ENCODE measurements at places on chromosomes 2 and 18.

GRCh38 chr2:225841314-225841713, 441.8 kb downstream of the NYAP2 start:
- no peak for DNase-seq

DNA sequence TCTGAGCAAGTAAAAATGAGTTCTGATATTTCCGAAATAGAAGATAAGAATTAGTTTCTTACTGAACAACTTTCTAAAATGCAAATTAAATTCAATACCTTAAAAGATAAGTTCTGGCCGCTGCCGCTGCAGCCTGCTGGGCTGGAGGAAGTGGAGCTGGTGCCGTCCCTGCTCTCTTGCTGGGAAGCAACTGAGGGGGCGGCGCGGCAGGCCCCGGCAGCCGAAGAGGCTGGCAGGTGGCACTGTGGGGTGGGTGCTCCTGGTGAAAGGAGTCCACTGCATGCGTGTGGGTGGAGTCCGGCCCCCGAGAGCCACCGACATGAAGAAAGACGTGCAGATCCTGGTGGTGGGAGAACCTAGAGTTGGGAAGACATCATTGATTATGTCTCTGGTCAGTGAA, 89.5 kb upstream of the ZNF519 start:
- no peak for DNase-seq

- no peak for DNase-seq
Observed at GRCh38 chr18:37667836-37668235, 102.2 kb upstream of the CELF4 start.

DNA sequence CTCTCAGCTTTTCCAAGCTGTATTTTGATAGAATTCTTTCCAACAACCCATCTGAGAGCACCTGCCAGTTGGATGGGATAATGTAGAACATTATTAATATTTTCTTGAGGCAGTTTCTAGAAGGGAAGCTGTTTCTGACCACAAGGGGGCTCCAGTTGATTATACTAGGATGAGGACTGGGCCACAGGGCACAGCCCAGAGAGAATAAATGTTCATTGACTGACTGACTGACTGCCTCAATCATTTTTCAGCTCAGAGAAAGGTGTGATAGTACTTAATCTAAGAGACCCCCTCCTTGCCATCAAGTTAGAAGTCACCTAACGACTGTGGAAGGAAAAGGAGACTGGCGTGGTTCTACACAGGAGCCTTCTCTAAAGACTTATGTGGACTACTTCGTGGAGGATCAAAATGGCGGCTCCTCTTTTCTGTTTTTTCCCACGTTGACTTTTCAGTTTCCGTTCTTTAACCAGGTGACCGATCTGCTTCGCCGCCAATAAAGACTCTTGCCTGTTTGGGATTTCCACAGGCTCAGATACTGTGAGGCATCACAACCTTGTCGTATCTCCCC, 31.9 kb upstream of the CREG2 start:
- DNase-seq = peak; percentile 22

GRCh38 chr18:72161691-72162090, 382.5 kb downstream of the CBLN2 start:
- no peak for DNase-seq

- DNase-seq = no peak
Observed at GRCh38 chr2:86241611-86242010, 42.4 kb downstream of the MRPL35 start.

- no peak for DNase-seq
Observed at GRCh38 chr2:14634182-14634488, 1.6 kb downstream of the LRATD1 start.

- no peak for DNase-seq
Observed at GRCh38 chr2:148585696-148586095, 58.9 kb upstream of the EPC2 start.

GRCh38 chr2:120318626-120319025, 27.3 kb upstream of the INHBB start:
- no peak for DNase-seq
